ENCODE measurements at places on chromosomes 7 and 10. TPM values are rescaled to one million over a fixed set of nuclear protein-coding genes. Genes with fewer than 3 reads are reported as not detected.

SFTPA1 gene
- total RNA-seq = not detected

OR9A2 gene
- total RNA-seq = not detected

GPR15LG gene
- total RNA-seq = not detected

LIPJ gene
- 0.16 TPM for total RNA-seq

C7orf57 gene
- total RNA-seq = not detected

LRRC17 gene
- 381 TPM for total RNA-seq

ACHE gene
- under 0.01 TPM for total RNA-seq

ATG9B gene
- under 0.01 TPM for total RNA-seq

CFAP70 gene
- 2.1 TPM for total RNA-seq

TFR2 gene
- total RNA-seq = 0.26 TPM

STEAP4 gene
- total RNA-seq = under 0.01 TPM

MSANTD7 gene
- 12.0 TPM for total RNA-seq

HOXA13 gene
- total RNA-seq = not detected

KNDC1 gene
- total RNA-seq = 3.3 TPM

CRYGN gene
- total RNA-seq = 0.47 TPM

ADAM12 gene
- 9.1 TPM for total RNA-seq

FOXI2 gene
- not detected for total RNA-seq

OR2A7 gene
- 0.09 TPM for total RNA-seq

Data from bronchial smooth muscle cell (primary cell).